ENCODE measurements at places on chromosomes 2 and 18.

GRCh38 chr2:239300242-239300641 lies 100.6 kb downstream of the HDAC4 start:
- DNase-seq: no peak

DNA sequence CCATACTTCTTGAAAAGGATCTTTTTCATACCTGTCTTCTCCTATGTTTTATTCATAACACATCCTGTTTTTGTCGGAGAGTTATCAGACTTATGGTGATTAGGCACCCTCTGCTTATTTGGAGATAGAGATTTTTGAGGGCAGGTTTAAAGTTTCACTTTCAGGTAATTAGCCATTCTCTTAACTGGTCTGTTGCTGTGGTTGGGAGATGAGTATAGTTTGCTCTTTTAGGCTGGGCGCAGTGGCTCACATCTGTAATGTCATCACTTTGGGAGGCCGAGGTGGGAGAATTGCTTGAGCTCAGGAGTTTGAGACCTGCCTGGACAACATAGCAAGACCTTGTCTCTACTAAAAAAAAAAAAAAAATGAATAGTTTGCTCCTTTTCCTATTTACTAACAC lies 25.3 kb downstream of the SFTPB start:
- no peak for DNase-seq

- DNase-seq: no peak
These were observed 17.5 kb downstream of the C2orf69 start for GRCh38 chr2:199928626-199929025.

DNA sequence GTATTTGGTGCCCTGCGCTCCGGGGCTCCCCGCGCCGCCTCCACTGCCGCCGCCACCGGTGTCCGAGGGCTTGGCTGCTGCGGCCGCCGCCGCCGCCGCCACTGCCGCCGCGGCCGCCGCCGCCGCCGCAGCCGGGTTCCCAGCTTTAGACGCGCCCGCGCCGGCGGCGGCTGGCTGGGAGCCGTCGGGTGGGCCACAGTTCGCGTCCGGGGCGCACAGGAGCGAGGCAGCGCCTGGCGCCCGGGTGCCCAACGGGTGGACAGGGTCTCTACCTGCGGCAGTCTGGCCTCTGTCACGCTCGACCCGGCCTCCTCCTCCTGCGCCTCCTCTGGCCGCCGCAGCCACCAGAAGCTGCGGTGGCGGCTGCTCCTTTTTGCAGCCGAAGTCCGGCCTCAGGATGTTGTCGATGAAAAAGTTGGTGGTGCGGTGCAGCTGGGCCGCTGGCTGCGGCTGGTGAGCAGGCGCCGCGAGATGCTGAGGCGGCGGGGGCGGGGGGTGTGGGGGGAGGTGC lies 951 bp downstream of the EN1 start:
- peak; percentile 66 for DNase-seq

DNA sequence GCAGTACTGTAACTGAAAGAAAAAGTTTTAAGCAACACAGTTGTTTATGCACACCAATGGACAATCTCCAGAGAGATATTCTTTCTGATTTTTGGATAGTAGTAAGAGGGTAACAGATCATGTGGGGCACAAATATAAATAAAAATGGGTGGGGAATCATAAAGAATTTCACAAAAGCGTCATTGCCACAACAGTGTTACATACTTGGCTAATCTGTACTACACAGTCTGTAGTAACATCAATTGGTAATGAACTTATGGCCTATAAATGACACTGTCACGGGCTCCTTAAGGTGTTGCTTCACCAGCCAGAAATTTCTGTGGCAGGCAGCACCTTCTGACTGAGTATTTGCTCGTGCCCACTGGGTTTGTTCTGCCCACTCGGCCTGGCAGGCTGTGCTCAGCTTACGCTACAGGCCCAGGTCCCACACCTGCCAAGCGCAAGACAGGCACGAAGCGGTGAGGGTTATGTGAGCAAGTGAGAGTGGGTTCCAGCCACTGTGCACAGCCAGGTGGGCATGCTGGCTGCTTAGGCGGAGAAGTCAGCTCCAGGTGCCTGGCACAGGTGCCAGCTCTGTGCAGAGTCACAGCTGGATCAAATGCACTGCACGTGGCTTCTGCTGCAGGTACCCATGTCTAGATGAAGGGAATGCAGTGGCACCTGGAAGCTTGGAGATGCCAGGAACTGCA lies 532.5 kb upstream of the SLC39A10 start:
- no peak for DNase-seq

DNA sequence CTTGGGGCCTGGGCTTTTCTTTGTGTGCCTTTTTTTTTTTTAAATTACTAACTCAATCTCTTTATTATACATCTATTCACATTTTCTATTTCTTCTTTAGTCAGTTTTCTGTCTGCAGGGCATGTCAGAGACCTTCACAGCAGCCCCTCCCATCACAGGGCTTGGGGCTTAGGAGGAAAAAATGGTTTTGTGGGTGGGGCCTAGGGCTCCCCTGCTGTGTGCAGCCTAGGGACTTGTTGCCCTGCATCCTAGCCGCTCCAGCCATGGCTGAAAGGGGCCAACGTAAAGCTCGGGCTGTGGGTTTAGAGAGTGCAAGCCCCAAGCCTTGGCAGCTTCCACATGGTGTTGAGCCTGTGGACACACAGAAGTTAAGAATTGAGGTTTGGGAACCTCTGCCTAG lies 13.8 kb downstream of the ZSCAN30 start:
- no peak for DNase-seq

DNA sequence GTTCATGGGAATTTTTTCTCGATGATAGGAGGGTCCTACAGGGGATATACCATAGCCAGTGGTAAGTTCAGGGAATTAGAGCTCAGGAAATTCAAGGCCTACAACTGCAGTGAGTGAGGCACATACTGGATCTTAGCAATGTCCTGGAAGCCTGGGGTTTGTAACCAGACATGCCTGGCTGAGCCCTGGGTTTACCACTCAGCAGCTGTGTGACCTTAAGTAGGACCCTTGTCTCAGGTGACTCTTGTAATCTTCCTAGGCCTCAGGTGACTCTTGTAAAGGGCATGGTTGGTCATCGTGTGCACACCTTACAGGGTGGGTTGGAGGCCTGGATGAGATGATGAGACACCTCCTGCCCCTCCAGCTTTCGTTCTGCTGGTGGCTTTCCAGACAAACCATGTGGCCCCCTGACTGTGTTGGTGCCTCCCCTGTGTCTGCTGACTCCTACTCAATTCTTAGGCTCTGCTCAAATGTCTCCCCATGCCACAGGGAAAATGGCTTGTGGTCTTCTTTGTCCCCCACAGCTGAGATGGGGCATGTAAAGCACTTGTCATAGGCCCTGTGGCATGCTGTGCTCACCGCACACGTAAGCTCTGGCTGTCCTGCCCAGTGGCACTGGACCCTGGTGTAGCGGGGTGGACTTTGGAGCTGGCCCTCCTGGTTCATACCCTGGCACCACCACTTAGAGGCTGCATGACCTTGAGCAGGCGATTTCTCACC lies 94.1 kb downstream of the FHOD3 start:
- DNase-seq: no peak

DNA sequence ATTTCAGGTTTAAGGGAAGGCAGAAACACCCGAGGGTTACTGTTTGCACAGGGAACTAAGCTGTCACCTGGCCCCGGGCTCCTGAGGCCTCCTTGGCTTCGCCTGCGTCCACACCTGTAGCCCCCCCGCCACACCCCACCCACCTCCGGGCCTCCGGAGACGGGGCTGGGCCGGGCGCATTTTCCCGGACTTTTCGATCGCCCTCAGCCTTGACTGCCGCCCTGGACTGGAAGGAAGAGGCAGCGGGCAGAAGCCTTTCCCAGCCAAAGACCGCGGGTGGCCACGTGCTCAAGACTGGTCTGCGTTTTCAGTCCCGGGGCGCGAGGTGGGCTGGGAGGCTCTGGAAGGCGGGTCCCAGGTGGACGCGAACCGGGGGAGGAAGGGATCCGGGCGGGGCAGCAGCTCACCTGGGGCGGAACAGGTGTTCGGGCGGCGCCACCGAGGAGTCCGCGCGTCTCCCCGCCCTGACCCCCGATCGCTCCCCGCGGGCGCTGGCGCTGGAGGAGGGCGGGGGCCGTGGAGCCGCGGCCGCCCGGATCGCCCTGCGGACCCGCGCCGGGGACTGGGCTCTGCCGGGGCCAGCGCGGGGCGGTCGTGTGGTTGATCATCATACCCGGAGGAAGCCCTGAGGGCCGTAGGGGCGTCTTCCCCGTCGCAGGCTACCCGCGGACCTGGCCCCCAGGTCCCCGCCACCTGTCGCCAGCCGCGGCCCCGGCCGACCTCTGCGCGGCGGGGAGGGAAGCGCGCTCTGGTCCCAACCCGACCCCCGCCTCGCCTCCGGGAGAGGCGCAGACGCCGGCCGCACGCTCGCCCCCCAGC lies 3.2 kb downstream of the ID2 start:
- peak; percentile 84 for DNase-seq

DNA sequence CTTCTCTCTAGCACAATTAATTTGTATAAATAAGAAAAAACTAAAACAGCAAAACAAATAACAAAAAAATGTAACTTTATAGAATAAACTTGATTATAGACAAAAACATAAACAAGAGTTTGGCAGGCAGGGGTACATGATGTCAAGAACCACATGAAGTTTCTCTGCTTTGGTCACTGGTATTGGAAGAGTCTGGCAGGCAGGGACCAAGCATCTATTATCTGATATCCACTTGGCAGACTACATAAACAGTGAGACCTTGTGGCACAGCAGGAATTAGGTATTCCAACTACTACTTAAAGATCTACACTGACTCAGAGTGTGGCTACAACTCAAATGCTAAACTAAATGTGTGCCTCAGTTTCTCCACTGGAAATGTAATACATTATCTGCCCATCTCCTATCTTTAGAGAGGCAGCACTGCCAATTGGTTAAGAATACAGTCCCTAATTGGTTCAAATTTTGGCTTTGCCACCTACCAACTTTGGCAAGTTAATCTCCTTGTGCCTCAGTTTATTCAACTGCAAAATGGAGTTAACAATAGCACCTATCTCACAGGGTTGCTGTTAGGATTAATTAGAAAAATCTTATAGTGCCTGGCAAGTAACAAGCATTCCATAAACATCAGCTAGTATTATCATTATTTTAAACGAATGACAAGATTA lies 2.7 kb downstream of the MAP4K3 start:
- DNase-seq: no peak

GRCh38 chr2:192194866-192195547 lies at the start of gene TMEFF2:
TMEFF2 (minus strand) TSS chr2:192194933; CDS start chr2:192194524, 409 bp downstream.
- DNase-seq: peak; percentile 97

- no peak for DNase-seq
These were observed 357.6 kb downstream of the RAD51AP2 start for GRCh38 chr2:17160594-17160993.

DNA sequence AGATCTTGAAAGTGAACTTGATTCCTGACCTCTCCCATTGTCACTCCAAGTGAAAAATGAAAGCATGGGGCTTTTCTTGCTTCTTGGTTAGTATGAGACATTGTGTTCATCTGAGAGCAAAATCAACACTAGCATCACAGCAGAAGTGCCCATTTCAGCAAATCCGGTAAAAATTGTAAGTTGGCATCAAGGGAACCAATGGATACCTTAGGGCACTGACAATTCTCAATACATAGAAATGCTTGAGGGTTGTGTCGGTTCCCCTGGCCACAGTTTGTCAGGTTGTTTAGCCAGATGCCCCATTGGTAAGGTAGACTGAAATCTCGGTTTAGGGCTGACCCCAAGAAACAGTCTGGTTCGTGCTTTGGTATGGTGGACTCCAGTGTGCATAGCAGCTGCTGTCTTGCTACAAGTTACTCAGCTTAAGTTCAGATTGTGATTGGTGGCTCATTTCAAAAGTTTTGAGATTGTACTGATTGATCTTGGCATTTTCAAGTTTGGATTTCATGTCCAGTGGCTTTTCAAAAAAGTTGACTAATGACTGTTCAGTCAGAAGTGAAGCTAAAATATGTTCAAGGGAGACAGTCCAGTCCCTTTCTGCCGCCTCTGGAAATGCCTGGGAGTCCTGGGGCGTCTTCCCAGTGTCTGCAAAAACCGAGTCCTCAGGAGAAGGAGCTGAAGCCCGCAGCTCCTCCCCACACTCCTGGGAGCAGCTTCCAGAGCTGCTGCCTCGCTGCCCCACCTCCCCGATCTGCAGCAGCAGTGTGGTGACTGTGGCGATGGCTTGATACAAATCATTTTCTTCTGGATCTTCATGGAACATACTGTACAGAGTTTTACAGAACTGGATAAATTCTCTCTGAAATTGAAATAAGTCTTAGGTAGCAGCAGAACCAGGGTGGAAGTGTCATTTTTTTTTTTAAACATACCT lies 5.6 kb downstream of the RPL31 start:
- DNase-seq: no peak

- no peak for DNase-seq
These were observed 64.3 kb upstream of the ACSL3 start for GRCh38 chr2:222796413-222797103.

DNA sequence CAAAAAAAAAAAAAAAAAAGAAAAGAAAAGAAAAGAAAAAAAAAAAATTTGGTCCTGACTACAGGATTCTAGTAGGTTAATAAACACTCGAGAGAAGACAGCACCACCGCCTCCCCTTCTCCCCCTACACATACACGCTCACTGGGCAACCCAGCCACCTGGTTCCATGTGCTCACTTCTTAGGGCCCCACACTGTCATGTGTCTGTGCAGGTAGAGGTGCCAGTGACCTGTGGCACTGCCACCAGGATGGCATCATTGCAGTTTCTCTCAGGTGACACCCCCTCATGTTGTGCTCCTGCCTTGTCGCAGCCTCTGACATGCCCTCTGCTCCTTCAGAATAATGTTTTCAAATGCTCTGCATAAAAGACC lies 39.7 kb upstream of the LYPD6B start:
- no peak for DNase-seq

DNA sequence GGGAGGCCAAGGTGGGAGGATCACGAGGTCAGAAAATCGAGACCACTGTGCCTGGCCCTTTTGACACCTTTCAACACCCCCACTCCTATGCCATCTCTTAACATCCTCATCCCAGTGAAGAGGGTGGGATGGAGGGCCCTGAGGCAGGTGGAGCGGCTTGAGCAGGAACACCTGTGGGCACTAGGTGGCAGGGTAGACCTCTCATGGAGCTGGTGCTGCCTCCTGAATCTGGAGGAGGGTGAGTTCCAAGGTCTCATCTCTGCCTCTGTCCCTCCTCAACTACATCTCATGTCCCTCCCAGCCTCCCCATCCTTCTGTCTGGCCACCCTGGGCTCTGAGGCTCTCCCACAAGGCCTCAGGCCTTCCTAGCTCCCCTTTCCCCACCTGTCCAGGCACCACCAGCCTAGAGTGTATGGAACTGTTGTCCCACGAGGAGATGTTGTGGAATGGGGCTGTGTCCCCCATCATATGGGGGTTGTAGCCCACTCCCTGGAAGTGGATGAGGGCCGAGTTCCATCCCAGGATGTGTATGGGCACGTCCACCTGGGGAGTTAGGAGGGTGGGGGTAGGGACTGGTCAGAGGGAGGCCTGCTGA lies 17.0 kb upstream of the CRYBA2 start:
- no peak for DNase-seq

- DNase-seq: no peak
These were observed 5.9 kb upstream of the SFXN5 start for GRCh38 chr2:73077424-73077795.

DNA sequence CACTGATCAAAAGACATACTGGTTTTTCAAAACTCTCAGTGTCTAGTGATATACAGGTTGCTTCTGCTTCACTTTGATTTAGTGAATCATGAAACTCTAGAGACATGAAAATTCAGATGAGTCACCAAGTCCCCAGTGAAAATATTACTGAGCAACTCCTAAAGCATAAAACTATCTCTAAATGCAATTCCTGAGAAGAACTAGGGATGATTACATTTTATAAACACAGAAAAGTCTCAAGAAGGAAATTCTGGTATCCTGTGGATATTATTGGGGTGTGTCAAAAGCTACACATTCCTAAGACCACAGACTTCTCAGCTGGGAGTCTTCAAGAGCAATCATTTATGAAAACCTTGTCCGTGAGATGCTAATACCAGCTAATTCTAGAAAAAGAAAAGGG lies 9.7 kb downstream of the LRRTM4 start:
- DNase-seq: no peak

GRCh38 chr2:136025057-136025973 lies 39.9 kb upstream of the DARS1 start:
- peak; percentile 95 for DNase-seq

Data from ecto neural progenitor cell (in vitro differentiated cells).